ENCODE measurements at places on chromosomes 5 and 9.

- no peaks in the 10 kb centered on the region for H3K27me3 ChIP-seq
- no peak for DNase-seq
- no peaks in the 10 kb centered on the region for H3K36me3 ChIP-seq
- no peaks in the 10 kb centered on the region for H3K4me1 ChIP-seq
- H3K27ac ChIP-seq = no peak overlapping the region
Measured at GRCh38 chr5:124701873-124702425, 44.5 kb downstream of the ZNF608 start.

DNA sequence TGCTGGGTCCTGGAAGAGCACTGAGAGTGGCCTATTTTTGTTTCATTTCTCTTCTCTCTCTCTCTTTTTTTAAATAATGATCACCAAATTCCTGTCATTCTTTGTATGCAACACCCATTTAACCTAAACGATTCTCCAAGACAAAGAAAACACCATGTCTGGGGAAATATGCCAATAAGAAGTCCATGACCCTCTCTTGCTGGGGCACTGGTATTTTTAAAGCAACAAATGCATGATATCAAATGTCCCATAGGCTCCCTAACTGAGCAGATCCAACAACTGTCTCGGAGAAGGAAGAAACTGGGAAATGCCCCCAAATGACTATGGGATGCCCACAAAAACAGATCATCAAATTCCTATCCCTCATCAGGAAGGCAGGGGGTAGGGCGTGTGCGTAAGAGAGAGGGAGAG is 567.4 kb downstream of the CCDC171 start:
- DNase-seq = no peak
- H3K27ac ChIP-seq = no peak overlapping the region
- no peaks in the 10 kb centered on the region for H3K36me3 ChIP-seq

DNA sequence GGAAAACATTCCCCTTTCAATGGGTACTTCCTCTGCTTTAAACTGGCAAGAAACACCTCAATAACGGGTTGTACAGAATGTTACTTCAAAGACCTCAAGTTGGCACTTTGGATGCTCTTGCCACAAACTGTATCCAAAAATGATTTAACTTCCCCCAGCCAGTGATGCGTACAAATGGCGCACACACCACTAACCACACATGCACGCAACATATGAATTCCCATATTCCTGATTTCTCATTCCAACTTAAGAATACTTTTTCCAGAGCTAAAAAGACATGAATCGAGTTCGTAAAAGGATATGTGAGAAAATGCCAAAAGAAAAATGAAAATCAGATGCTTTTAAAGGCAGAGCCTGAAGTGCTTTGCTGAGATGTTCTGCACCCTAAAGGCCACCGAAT is 388.0 kb upstream of the PIK3R1 start:
- H3K27ac ChIP-seq = no peak overlapping the region
- H3K27me3 ChIP-seq = no peaks in the 10 kb centered on the region

DNA sequence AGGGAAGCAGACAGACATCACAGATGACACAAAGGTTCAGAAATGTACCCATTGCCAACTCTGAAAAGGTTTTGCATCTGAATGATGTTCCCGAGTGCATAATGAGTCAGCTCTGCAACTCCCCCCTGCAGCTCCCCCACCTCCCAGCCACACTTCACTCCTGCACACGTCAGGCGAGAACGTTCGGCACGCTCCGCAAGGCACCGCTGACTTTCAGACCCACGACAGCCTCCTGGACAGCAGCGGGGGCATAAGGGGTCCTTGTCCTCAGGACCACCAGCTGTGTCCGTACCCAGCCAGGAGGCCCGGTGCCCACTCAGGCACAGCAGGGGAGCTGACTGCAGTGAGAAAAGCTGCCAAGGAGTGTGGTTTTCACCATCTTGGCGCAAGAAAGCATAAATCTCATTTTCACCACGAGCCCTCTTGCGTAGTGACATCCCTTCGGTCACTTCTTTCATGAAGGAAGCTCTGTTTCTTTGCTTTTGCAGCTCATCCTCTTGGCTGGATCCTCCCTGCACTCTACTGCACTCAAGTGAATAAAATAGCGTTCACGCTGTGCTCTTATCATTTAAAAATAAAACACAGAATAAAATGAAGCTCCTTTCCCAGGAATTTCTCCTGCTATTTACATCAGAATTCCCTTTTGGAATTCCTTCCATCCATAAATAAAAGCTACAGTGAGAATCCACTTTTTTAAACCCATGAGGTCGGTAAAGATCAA is 9.9 kb downstream of the GFPT2 start:
- peaks cover 7% of the 10 kb centered on the region for H3K27me3 ChIP-seq
- no peaks in the 10 kb centered on the region for H3K4me1 ChIP-seq
- H3K4me3 ChIP-seq = no peak overlapping the region
- H3K27ac ChIP-seq = no peak overlapping the region

GRCh38 chr5:18965893-18966292 is 1022.1 kb downstream of the CDH18 start:
- H3K27me3 ChIP-seq = no peaks in the 10 kb centered on the region
- H3K4me1 ChIP-seq = no peaks in the 10 kb centered on the region
- H3K27ac ChIP-seq = no peak overlapping the region
- no peak overlapping the region for H3K4me3 ChIP-seq

- no peak for DNase-seq
- no peaks in the 10 kb centered on the region for H3K27me3 ChIP-seq
- no peaks in the 10 kb centered on the region for H3K36me3 ChIP-seq
- no peaks in the 10 kb centered on the region for H3K4me1 ChIP-seq
- H3K4me3 ChIP-seq = no peak overlapping the region
Measured at GRCh38 chr5:19496056-19496455, 491.9 kb downstream of the CDH18 start.

- no peak overlapping the region for H3K4me3 ChIP-seq
- H3K27ac ChIP-seq = no peak overlapping the region
- no peak for DNase-seq
- peaks cover 26% of the 10 kb centered on the region for H3K36me3 ChIP-seq
- H3K27me3 ChIP-seq = no peaks in the 10 kb centered on the region
Measured at GRCh38 chr9:128634651-128635262, 21.9 kb downstream of the DYNC2I2 start.

DNA sequence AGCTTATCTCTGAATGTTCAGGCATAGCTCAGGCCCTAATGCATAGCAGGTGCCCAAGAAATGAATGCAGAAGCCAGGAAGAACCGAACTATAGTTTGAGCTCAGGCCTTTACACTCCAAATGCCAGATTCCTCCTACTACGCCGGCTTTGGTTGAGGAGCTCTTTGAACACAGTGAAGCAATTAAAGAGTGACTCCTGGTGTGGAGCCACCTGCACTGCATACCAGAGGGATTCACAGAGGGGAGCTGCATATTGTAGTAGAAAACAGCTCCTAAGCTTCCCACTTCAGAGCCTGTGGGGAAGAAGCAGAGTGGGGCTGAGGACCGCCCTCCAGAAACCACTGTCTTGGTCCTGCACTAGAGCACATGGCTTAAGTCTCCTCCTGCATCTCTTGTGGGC is 14.5 kb upstream of the KCNMB1 start:
- no peak for DNase-seq
- no peak overlapping the region for H3K4me3 ChIP-seq
- no peak overlapping the region for H3K27ac ChIP-seq
- no peaks in the 10 kb centered on the region for H3K36me3 ChIP-seq
- H3K4me1 ChIP-seq = no peaks in the 10 kb centered on the region

GRCh38 chr9:134191455-134192209 is 27.3 kb upstream of the RNU6ATAC start:
- no peak for DNase-seq
- H3K27ac ChIP-seq = no peak overlapping the region
- no peaks in the 10 kb centered on the region for H3K36me3 ChIP-seq
- no peak overlapping the region for H3K4me3 ChIP-seq
- H3K4me1 ChIP-seq = peaks cover 7% of the 10 kb centered on the region

- no peak overlapping the region for H3K4me3 ChIP-seq
- no peaks in the 10 kb centered on the region for H3K36me3 ChIP-seq
- no peak overlapping the region for H3K27ac ChIP-seq
- H3K4me1 ChIP-seq = no peaks in the 10 kb centered on the region
- peaks cover 2% of the 10 kb centered on the region for H3K27me3 ChIP-seq
- DNase-seq = no peak
Measured at GRCh38 chr9:85258823-85259370, 482.9 kb downstream of the AGTPBP1 start.
